ENCODE measurements at places on chromosomes 6 and 20.

DNA sequence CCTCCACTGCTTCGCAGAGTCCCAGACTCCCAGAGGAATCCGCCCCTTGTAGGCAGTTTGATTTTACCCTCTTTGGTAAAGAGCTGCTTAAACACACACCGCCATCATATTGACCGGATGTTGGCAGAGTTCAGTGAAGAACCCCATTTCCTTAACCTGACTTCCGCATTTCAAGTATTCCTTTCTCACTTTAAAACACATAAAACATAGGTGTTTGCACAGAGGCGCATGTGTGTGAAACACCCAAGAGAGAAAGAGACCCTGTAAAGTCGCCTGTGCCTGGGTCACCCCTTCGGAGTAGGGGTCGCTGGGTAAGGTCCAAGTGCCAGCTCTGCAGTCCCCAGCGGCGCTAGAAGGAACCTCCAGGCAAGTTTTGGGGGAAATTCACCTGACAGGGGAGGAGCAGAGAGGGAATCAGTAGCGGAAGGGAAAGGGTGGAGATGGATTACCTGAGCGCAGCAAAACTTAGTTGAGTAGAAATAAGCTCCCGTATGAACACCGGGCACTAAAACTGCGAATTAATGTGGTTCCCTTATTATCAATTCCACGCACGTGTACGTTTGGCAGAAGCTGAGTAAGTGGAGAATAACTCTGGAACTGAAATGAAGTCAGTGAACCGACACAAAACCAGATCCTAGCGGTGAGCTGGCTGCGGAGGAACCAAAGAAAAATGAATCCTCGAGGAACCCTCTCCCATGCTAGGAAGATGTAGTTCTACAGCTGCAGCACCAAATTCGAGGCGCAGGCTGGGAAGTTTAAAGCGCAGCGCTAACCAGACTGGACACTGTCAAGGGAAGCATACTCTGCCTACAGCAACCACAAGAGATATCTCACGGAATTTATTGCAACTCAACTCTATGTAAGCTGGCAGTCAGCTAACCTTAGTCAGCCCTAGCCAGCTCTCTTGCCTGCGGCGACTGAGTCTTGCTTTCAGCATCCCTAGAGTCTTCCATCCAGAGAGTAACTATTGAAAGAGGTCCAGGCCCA lies 3.5 kb upstream of the HTR1B start:
- DNase-seq: peak; percentile 30

- DNase-seq: no peak
Observed at GRCh38 chr6:157690441-157691210, 132.4 kb upstream of the SNX9 start.

DNA sequence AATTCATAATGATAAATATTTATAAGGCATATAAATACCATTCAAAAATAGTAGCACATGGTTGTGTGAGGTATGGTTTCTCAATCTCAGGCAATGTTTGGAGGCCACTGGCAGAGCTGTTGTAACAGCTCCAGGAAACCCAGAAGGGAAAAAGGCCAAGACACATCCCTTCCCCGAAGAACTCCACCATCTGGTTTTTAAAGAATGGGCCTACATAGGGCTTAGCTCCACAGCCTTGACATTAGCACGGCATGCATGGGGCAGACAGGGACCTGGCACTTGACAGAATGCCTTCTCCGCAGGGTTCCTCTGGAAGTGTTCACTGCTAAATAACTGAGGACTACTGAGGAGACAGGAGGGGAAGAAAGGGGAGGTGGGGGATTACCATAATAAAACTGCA lies 16.1 kb upstream of the FOXO3 start:
- no peak for DNase-seq

- DNase-seq: no peak
Observed at GRCh38 chr20:12528104-12528503, 480.7 kb upstream of the SPTLC3 start.

GRCh38 chr6:10598084-10598960 lies 77.2 kb downstream of the GCNT2 start:
- DNase-seq: no peak

GRCh38 chr20:19429538-19429937 lies 217.1 kb downstream of the SLC24A3 start:
- no peak for DNase-seq

- DNase-seq: no peak
Observed at GRCh38 chr6:151081656-151082055, 158.1 kb upstream of the AKAP12 start.

- peak; percentile 58 for DNase-seq
Observed at GRCh38 chr20:62642666-62643520, 590 bp downstream of the SLCO4A1 start.
